Activated T-helper 17 cell treated with anti-CD3 and anti-CD28 coated beads, Interleukin-2, amount 50 U/mL, for 72 hours (primary cell): ENCODE measurements at places on chromosomes 12 and 14. TPM values are rescaled to one million over a fixed set of nuclear protein-coding genes. Genes with fewer than 3 reads are reported as not detected.
A peak's percentile ranks its signal among the peaks of the same experiment; 100 is the strongest.

GRCh38 chr12:62625228-62625627 is 158.6 kb downstream of the MON2 start:
- ATAC-seq: no peak

DNA sequence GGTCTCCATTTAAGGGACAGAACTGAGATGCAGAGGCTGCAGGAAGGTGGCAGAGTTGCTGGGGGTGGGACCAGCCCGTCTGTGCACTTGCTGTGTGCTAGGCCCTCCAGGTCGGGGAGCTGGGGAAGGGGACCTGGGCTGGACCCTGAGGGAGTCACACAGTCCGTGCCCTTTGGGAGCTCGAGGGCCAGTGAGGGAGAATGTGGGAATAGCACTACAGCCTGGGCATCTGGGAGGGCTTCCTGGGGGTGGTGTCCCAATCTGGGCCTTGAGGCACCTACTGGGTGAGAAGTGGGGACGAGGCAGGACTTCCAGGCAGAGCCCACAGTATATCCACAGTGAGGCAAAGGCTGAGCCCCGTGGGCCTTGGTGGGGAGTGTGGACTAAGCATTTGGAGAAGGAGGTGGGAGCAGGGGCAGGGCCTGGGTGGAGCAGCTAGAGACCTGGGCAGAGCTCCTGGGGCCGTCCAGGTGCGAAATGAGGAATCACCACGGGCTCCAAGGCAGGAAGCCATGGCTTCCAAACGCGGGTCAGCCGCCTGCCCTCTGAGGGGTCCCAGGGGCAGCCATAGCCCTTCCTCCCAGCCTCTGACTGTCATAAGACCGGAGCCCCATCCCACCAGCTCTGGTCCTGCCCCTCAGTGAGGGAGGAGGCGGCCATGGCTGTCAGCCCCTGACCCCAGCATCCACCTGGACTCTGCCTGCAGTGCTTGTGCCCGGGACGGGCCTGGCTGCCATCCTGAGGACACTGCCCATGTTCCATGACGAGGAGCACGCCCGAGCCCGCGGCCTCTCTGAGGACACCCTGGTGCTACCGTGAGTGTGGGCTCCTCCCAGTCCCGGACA is 6.6 kb downstream of the ASPG start:
- ATAC-seq: no peak

DNA sequence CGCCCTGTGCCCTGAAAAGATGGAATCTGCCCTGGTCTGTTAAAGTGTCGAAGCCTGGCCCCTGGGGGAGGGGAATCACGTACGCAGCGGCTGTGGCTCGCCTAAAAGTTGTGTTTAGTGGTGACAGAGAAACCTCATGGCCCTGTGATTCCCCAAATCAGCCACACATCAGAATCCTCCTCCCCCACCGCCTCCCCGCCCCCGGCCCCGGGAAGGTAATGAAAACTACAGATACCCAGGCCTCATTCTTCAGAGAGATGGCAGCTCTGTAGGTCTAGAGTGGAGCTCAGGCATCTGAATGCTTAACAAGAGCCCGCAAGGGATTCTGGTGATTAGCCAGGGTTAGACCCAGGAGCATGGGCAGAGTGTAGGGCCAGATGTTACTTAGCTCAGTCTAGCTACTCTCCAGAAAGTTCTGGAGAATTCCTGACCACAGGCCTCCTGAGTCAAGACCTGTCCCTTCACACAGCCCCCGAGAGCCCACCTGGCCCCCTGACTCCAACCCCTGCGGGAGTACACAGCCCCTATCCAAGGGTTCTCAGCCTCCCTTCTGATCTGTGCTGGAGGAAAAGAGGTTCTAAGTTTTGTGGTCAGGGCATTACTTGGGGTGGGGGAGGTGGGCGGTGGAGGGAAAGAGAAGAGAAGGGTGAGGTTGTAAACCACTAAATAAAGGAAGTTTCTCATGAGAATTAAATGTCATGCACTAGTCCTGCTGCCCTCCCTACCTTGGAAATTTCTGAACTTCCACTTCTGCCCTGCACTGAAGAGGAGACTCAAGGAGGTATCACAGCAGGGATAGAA is 114.8 kb downstream of the PLXNC1 start:
- peak; percentile 86 for ATAC-seq

GRCh38 chr14:32473464-32473855 is 144.4 kb downstream of the AKAP6 start:
- no peak for ATAC-seq

- no peak for ATAC-seq
These were observed 69.1 kb upstream of the C12orf71 start for GRCh38 chr12:27151479-27151878.

DNA sequence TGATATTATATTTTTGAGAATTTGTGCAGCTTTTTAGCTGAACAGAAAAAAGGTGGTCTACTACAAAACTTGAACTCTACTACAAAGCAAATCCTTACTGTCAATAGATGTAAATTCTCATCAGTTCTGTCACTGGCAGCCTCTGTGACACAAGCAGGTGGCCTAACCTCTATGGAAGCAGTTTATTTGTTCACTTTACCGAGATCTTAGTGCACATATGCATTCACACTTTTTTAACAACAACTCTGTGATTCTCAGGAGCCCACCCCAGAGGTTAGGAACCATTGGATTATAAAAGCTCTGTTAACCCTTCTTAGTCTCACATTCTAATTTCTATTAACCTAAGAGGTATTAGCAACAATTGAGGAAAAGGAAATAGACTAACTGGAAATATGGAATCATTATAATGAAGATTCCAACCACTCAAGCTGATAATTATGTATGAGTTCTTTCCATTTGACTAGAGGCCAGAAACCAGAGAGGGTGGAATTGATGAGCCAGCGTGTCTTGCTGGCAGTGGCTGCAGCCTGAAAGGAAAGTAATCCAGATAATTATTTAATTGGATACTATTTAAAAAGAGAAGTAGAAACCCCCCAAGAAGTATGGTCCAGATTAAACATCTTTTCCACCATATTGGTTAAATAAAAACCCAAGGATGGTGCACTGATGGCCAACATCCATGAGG is 451.1 kb downstream of the TMEM117 start:
- no peak for ATAC-seq

- no peak for ATAC-seq
These were observed 26.8 kb upstream of the MAP1LC3B2 start for GRCh38 chr12:116532428-116532827.

DNA sequence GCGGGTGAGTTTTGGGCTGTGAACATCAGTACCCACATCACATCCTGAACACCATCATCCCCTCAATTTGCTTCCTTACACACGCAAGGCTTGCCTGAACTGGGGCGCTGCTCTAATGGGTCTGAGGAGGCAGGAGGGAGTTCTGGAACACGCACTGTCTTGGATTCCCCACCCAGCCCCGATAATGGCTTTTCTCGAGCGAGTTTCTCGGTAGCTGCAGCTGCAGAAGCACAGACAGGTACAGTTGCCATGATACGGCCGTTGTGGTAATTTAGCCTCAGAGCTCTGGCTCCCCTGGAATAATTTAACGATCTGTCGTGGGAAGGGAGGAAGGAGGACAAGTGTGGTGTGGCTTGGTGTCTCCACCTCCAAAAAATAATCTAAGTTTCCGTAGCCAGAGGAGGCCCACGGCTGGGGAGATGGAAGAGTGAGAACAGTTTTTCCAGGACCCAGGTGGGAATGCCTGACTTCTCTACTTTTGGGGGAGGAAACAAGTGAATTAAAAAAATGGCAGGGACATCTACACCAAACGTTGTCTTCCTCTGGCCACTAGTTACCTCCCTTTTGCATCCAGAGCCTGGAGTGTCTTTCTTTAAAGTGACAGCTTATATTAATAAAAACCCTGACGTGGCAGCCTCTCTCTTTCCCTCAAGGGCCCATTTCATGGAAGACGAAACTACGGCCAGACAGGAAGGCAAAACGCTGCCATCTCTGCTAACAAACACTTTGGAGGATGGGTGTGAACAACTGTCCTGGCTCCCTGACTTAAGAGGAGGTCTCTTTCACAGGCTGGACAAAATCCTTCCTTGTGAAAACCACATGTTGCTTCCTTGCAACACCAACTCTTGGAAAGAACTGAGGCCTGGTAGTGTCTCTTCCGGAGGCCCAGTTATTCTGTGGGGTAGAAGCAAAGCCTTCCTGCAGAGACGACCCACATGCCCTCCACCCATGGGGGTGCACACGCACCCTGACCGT is 84.8 kb downstream of the RBM19 start:
- ATAC-seq: no peak

DNA sequence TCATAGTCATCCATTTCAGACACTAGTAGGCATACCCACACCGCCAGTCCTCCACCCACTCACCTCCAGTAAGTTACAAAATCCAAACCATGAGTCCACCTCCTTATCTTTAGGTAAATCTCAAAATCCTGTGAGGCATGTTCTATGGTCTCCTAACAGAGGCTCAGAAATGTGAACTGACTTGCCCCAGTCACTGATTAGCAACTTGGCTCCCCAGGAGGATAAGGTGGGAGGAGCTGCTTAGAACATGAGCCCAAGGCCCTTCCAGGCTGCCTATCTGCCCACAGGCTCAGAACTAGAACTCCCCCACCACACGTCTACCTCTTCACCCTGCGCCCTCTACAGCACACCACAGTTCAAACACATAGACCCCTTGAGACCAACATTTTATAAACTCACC is 19.9 kb downstream of the SETD3 start:
- no peak for ATAC-seq

- no peak for ATAC-seq
These were observed 239.3 kb downstream of the ANO2 start for GRCh38 chr12:5705791-5706190.

DNA sequence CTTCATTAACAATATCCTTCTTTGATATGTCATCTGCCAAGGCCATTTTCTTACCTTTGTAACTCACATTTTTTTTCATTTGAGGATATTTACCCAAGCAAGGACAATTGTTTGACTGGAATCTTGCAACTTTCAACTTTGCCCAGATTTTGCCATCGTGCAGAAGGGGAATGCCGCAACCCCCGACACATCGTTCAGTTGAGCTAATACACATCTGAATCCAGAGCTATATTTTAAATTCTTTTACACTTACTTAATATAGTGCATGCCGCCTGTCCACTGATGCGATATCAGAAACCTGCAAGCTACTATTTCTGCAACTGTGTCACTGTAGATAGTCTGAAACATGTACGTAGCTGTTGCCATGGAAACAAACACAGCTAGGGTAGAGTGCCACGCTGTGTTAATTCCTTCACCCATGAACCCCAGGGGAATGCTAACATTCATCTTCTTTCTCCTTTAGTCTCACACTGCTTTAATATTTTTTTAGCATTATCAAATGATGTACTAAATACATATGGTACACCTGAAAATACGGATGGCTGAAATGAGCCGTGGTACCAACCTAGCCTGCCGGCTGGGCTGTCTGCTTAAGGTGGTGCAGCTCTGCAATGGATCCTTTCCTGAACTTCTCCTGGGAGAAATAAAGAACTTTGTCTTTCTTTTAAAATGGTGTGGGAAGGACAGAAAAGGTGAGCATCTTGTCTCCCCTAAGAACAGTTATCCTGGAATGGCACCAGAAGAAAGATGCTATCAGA is 77.0 kb upstream of the FOXN3 start:
- ATAC-seq: no peak

DNA sequence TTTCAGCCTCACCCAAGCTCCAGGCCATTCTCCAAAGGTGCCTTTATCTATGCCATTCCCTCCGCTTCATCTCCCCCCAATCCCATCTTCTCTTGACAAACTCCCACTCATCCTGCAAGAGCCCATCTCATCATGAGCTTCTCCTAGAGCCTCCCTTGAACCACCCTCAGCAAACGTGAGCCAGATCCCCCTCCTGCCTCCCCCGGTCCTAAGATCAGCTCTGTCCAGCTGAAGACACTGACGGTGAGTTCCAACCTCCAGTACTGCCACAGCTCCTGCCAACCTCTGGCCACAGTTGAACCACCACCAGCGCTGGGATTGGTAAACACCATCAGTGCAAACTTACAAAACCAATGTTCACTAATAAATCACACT is 124.6 kb downstream of the BCL11B start:
- ATAC-seq: no peak

DNA sequence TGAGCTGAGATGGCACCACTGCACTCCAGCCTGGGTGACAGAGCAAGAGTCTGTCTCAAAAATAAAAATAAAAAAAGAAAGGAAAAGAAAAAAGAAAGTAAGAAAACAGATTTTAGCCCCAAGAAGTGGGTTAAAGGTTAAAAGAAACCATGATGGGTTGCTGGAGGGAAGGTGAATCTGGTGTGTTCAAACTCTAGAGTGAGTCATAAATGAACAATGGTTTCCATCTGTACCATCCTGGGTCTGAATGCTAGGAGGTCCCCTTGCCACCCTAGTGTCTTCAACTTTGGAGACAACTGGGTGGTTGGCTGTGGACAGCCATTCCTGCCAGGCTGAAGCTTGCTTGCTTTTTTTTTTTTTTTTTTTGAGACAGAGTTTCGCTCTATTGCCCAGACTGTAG is 1.6 kb upstream of the RPS26 start:
- peak; percentile 62 for ATAC-seq

DNA sequence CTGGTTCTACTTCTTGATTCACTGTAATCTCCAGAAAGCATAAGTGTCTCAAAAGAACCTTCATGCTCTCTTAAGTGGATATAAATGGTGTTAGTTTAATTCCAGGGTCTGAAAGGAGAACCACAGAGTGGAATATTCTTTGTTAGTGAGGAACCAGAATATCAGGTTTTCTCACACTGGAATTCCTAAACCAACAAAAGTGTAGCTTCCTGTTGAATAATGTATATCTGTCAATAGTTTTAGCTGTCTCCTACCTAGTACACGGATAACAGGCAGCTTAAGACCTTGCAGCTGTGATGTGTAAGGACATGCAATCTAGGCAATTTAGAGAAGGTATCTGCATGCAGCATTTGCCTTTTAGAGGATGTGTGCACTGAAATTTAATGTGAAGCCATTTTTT is 24.0 kb downstream of the LRIG3 start:
- ATAC-seq: no peak

DNA sequence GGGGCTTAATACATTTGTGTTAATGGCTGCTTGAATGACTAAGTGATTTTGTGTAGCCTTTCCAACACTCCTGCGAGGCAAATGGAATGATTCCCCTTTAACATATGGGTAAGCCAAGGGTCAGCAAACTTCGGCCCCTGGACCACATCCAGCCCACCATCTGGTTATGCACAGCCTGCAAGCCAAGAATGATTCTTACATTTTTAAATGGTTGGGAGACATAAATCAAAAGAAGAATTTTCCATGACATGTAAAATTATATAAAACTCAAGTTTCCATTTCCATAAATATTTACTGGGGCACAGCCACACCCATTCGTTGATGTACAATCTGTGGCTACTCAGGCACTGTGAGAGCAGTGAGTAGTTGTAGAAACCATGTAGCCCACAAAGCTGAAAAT is 9.0 kb downstream of the SLC8B1 start:
- ATAC-seq: no peak

The GLT8D2 gene
- not detected for total RNA-seq

The BDKRB2 gene
- not detected for total RNA-seq

The PRPH gene
- total RNA-seq: not detected

The BEGAIN gene
- 2.1 TPM for total RNA-seq

The PROX2 gene
- 0.71 TPM for total RNA-seq

The CLEC2A gene
- total RNA-seq: not detected

The TPPP2 gene
- total RNA-seq: not detected

The OTX2 gene
- total RNA-seq: not detected

The TCP11L2 gene
- total RNA-seq: 9.6 TPM

The IRAK3 gene
- total RNA-seq: 1.8 TPM

The FBXO21 gene
- 30.1 TPM for total RNA-seq
